ENCODE measurements at places on chromosomes 1 and 21.

GRCh38 chr1:24319312-24319863 lies at the start of gene GRHL3:
Gene GRHL3, plus strand, starts transcription at chr1:24319357. Its CDS starts 195 bp downstream, at chr1:24319552.
- DNase-seq = no peak

DNA sequence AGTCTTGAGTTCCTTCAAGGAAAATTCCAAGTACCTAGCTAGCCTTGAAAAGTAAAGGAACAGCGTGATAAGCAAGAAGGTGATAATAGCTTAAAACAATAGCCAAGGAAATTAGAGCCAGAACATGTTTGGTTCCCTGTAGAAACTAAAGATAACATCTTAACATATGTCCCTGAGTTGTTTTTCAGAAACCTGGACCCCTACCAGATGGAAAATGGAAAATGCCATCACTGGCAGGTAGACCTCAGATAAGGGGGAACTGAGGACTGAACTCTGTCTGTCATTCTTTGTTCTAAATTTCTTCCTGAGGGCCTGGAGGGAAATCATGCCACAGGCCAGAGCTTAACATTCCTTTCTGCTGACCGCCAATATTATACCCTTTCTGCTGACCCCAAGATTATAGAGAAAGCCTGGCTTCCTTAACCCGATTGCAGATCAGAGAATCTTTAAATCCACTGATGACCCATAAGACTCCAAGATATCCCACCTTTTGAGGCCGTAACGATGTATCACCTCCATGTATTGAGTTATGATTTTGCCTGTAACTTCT lies 23.4 kb downstream of the CNIH3 start:
- no peak for DNase-seq

DNA sequence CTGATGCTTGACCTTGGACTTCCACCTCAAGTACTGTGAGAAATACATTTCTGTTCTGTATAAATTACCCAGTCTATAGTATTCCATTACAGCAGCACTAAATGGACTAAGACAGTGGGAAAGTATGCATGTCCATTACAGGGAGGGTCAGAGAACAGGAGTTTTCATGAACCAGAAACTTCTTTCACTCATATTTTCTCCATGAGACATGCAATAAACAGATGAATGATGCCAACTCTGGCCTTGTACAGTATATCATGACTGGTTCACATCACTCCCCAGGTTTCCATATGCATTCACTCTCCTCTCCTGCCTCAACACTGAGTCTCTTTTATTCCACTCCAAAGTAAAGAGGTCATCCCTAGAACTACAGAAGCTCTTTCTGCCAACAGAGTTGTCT lies 4.5 kb upstream of the IFI16 start:
- no peak for DNase-seq

DNA sequence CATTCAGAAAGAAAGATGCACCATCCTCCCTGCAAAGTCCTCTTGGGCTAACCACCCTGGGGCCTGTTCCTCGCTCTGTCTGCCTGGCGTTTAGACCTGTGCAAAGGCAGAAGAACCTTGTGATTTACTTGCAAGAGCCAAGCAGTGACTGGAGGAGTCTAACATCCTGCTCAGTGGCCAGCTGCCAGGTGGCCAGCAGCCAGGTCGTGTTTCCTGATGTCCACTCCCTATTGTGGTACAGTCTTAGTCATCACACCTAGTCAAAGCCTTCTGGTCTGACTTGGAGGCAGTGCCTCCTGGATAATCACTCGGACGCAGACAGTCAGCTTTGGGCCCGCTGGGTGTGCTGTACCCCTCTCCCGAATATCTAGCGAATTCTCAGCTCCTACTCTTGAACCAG lies 118.1 kb downstream of the PGBD5 start:
- no peak for DNase-seq

DNA sequence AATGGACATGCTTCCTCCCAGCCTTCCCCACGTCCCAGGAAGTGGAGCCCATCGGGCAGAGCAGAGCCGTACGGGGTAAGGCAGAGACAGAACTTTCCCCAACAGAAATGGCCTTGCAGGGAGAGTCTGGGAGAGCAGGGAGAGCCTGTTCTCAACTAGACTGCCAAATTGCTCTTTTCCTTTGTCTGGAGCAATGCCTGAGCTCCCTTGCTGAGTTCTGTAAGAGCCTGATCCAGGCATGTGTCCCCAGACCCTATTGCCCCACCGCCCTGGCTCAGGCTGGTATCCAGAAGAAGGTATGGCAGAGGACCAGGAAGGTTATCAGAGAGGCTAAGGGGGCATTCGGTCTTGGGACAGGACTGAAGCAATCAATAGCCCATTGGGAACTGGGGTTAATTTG lies 79.9 kb downstream of the TMEM53 start:
- no peak for DNase-seq
